ENCODE measurements at places on chromosomes 5 and 9. TPM values are rescaled to one million over a fixed set of nuclear protein-coding genes. Genes with fewer than 3 reads are reported as not detected.

Gene FBXL7
- 1.6 TPM for total RNA-seq

Gene FAM193B
- 16.2 TPM for total RNA-seq

Gene JAK2
- total RNA-seq, result 3.6 TPM

Gene ANKH
- total RNA-seq, result 18.2 TPM

Gene PLPPR1
- total RNA-seq, result not detected

Gene SLCO6A1
- total RNA-seq, result not detected

Gene SLC46A2
- total RNA-seq, result not detected

Gene ADAMTS16
- total RNA-seq, result 1.4 TPM

Gene SPATA31A3
- not detected for total RNA-seq

Gene PCBD2
- total RNA-seq, result 11.7 TPM

Gene EMB
- 6.0 TPM for total RNA-seq

Gene BNC2
- total RNA-seq, result 4.9 TPM

Gene VCP
- total RNA-seq, result 286 TPM

Gene CTSV
- total RNA-seq, result 11.7 TPM

Gene NSMF
- total RNA-seq, result 48.9 TPM

Gene MAP3K1
- 1.7 TPM for total RNA-seq

Gene SPATA6L
- total RNA-seq, result 1.8 TPM

Gene SLC23A1
- 0.91 TPM for total RNA-seq

Gene MEIKIN
- total RNA-seq, result not detected

Gene ARHGAP26
- 7.6 TPM for total RNA-seq

Gene IQGAP2
- 0.95 TPM for total RNA-seq

Gene FABP6
- total RNA-seq, result 1.1 TPM

Gene IGIP
- total RNA-seq, result 1.0 TPM

Gene COL23A1
- total RNA-seq, result not detected

Gene ZNF462
- 3.6 TPM for total RNA-seq

Gene CAMK2A
- 1.1 TPM for total RNA-seq
